GM23248 (cell line): ENCODE measurements at places on chromosomes 7 and 10.

DNA sequence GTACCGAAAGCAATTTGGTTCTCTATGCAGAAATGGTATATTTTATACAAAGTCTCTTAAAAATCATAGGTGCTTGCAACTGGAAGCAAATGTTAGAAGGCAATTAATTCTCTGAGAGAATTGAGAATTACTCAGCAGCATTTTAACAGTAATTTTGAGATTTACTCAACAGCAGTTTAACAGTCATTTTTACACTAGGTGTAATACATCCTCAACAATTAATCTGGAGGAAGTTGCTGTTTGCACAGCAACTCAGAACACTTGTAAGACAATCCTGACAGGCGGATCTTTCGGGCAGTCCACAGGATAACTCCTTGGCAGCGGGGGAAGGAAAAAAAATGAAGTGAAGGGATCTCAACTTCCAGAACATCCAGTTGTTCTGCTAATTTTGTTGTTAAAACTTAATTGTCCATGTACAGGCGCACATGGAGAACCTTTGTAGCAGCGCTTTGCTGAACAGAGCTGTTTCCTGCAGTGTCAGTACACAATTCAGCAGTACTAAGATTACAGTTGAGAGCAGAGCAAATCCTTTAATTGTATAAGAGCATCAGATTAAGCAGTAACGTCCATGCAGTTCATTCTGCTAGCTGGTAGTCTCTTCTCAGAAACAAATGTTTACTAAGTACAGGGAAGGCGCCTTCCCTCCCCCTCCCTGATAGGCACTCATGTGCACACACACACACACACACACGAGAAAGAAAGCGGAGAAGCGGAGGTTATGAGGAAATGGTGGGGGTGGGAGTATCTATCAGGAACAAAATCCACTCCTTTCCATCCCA lies 43.8 kb downstream of the ENO4 start:
- no peak for DNase-seq

DNA sequence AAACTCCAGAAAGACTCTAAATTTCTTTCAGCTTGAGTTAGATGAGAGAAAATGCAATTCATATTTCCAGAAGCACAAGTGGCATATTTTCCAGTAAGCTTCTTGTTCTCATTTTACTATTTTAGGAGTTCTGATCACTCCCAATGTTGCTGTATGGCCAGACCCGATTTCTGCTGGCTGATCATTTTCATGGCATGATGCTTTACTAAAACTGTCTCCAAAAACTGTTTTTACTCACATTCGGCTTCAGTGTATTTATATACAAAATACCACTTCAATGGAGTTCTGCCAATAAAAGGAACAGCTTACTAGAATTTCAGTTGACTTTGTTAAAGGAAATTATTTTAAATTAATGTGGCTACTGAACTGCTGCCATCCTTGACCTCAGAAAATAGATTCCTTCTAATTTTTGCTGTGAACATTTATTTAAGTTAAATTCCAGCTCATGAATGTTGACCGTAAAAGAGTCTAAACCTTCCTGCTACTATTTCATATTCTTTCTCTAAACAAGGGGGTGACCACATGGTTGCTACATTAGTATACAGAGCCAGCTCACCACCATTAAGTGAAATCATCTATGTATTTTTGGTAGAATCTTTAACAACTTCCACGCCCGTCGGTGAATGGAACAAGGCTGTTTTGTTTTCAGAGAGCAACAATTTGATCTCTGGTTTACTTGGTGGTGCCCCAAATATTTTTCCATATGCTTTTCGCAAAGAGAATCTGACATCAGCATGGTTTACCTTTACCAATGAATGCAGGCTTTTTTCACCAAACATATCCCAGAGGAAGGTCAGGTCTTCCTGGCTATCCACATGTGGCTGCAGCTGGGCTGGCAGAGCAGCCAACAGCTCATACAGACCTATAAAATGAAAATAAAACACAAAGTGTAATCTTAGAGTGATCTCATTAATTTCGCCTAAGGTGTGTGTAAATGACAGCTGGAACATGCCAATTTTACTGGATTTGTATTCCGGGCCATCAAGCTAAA lies 101.2 kb downstream of the MPP7 start:
- DNase-seq = no peak

- DNase-seq = no peak
Measured at GRCh38 chr10:34537629-34538231, 277.4 kb downstream of the PARD3 start.

DNA sequence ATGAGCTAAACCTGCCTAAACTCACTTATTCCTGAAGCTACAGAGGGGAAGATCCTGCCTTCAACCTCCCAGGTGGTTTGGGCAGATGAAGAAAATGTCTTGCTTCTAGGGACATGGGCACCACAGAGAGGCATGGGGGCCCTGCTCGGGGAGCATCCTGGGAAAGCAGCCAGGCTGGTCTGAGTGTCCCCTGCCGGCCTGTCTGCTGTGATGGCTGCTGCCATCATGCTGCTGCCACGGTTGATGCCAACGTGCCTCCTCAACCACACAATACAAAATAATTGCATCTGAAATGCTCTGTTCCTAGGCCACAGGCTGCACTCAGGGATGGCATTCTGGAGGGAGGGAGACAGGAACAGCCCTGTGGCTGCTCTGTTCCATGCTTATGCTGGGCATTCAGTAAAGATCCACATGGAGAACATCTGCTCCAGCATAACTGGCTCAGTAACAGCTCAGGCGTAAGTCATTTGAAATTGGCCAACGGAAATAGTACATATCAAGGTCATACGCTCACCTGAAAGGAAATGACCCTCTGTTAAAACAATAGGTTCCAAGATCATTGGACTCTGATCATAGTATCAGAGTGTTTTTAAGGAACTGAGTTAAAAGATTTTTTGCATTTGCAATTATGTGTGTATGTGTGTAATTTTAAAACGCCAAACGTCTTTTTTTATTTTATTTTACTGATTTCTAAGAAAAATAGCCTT lies 299.0 kb downstream of the TNS3 start:
- no peak for DNase-seq

DNA sequence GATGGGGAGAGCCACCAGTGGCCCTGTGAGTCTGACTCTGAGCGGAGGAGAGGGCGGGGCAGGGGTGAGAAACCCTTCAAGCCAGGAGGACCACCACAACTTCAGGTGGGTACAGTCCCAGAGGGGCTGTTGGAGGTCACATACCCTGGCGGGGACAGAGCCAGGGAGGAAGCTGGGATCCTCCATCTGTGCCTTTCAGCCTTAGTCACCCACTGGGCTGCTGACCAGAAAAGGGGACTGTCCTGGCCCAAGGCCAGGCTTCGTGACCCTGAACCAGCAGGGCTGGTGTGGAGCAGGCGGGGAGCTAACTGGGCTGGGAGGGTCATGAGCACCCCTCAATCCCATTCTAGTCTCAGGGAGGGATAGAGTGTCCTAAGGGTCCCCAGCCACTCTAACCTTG lies 1.5 kb upstream of the CALHM3 start:
- DNase-seq = peak; percentile 68

- DNase-seq = peak; percentile 1
Measured at GRCh38 chr7:33463131-33463530, 333.8 kb downstream of the BBS9 start.

- DNase-seq = no peak
Measured at GRCh38 chr7:116967254-116967922, 14.1 kb downstream of the ST7 start.

DNA sequence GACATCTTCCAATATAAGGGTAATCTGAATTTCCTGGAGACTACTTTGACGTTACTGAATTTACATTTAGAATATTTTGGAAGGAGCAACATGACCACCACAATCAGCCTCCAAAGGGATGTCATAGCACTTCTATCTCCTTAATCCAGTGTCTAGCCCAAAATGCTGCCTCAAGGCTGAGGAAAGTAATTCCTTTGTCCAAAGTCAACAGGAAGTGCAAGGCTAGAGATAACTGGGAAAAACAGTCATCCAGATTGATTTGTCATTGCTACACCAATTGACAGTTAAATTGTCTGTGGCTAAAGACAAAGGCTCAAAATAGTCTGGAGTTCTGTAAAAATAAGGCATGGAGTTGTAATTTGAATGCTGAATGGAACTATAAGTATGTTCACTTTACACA lies 3.9 kb upstream of the TFPI2 start:
- peak; percentile 28 for DNase-seq

- DNase-seq = no peak
Measured at GRCh38 chr10:11563936-11564335, 47.5 kb downstream of the USP6NL start.

GRCh38 chr7:35384761-35385700 lies 131.1 kb upstream of the TBX20 start:
- no peak for DNase-seq

GRCh38 chr7:34320926-34321661 lies 336.9 kb upstream of the NPSR1 start:
- DNase-seq = peak; percentile 80

DNA sequence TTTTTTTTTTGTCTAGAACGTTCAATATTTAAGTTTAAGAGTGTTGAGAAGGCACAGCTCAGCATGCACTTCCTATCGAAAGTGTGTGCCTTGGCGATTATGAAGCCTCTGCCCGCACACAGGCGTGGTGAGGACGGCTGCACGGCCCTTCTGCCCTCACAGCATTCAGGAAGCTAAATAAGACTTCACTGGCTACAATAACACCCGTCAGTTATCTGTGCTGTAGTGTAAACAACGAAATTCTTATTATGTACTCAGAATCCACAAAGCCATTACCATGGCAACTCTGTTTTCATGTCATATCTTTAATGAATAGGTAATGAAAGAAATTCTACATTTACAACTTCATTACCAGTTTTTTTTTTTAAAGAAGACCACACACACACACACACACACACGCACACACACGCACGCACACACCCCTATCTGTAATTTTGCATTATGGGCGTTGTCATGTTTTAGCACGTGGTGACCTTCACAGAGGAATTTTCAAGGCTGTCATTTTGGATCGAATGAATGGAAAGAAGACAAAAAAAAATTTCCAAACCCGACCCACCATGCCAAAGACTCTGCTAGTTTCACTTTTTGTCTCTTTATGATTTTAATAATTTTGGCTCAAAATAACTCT lies 254.8 kb upstream of the CTBP2 start:
- DNase-seq = no peak

GRCh38 chr7:64544010-64544409 lies 18.9 kb downstream of the ZNF680 start:
- no peak for DNase-seq

GRCh38 chr7:120731271-120731670 lies 126.7 kb downstream of the TSPAN12 start:
- DNase-seq = no peak

DNA sequence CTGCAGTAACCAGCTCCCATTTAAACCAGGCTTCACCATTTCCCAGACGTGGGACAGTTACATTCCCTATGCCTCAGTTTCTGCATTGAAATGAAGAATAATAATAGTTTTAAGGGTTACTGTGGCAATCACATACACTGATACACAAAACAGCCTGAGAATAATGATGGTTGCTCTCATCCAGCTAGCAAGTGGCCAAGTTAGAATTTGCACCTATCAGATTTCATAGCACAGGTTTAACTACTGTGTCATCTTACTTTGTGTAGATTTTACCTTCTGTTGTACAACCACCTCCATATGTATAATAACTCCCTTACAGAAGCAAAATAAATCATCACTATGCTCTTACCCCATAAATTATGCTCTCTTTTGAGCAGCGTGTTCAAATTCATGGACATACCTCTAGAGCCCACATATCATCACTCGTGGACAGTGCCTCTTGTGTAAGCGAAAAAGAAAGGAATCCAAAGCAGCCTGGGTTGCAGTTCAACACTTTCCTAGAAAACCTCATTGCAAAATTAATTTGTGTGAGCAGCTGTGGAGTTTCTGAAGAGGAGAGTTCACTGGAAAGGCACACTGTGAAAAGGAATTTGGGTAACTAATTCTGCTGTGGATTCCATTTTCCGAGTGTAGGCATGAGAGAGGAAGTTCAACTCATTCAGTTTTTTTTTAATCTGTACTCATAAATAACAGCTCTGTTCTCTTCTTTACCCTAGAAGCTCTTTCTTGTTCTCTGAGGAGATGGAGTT lies 492.5 kb downstream of the ARL4A start:
- no peak for DNase-seq

DNA sequence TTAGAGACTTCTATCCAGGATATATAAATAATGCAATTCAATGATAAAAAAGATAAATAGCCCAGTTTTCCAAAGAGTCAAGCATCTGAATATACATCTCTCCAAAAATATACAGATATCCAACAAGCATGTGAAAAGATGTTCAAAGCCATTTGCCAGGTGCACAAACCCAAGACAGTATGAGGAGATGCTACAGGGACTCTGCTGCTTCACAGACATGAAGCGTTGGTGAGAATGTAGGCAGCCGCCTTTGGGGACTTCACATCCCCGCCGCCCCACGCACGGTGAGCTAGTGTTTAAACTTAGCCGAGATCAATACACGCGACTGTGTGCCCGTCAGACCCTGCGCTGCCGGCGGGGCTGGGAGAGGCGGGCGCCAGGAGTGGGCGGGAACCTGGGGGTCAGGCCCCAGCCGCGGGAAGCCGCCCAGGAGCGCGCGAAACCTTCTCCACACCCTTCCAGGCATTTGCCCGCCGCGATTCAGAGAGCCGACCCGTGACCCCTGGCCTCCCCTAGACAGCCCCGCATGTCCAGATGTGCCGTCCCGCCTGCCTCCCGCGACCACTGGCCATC lies 927 bp upstream of the ALOX5 start:
- DNase-seq = no peak

GRCh38 chr7:1081931-1082401 lies 5.9 kb upstream of the GPER1 start:
- no peak for DNase-seq

DNA sequence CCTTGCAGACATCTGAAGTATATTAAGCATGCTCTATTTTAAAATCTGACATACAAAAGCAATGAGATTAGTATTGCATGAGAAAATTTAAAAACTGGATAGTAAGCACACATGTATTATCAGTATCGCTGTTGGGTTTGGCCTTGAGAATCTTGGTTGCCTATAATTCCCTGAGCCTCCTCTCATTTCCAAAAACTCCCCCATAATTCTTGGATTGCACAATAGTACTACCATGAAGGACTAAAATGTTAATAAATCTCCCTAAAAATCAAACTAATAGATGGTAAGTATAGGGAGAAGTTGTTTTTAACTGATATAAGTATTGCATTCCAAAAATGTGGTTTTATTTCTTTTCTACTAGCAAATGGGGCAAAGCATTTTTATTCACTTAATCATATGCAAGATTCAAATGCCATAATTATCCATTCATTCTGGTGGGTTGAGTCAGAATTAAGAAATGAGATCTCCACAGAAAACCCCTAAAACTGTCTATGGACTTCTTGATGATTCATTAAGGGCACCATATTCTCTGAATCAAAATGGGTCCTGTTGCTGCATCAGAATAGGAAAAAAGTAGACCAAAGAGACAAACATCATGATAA lies 10.3 kb upstream of the VIM start:
- DNase-seq = peak; percentile 94
